ENCODE measurements at places on chromosomes 1 and 21.
A peak's percentile ranks its signal among the peaks of the same experiment; 100 is the strongest.

- peaks cover 19% of the 10 kb centered on the region for H3K4me1 ChIP-seq
- H3K4me3 ChIP-seq, result no peak overlapping the region
- no peaks in the 10 kb centered on the region for H3K27me3 ChIP-seq
Observed at GRCh38 chr1:174991473-174991872, 8.3 kb upstream of the CACYBP start.

GRCh38 chr1:113255720-113256347 is 134.5 kb upstream of the MAGI3 start:
- no peaks in the 10 kb centered on the region for H3K4me1 ChIP-seq
- H3K4me3 ChIP-seq, result no peak overlapping the region
- peaks cover 16% of the 10 kb centered on the region for H3K27me3 ChIP-seq
- H3K27ac ChIP-seq, result no peak overlapping the region
- no peaks in the 10 kb centered on the region for H3K36me3 ChIP-seq

- H3K27ac ChIP-seq, result peak overlapping the region; percentile 22
- peaks cover 5% of the 10 kb centered on the region for H3K36me3 ChIP-seq
- no peaks in the 10 kb centered on the region for H3K27me3 ChIP-seq
- no peak for DNase-seq
- H3K4me3 ChIP-seq, result no peak overlapping the region
Observed at GRCh38 chr1:97864615-97865014, 56.2 kb downstream of the DPYD start.

GRCh38 chr1:22196041-22196440 is 53.1 kb upstream of the WNT4 start:
- DNase-seq, result no peak
- H3K4me3 ChIP-seq, result no peak overlapping the region
- no peaks in the 10 kb centered on the region for H3K4me1 ChIP-seq

DNA sequence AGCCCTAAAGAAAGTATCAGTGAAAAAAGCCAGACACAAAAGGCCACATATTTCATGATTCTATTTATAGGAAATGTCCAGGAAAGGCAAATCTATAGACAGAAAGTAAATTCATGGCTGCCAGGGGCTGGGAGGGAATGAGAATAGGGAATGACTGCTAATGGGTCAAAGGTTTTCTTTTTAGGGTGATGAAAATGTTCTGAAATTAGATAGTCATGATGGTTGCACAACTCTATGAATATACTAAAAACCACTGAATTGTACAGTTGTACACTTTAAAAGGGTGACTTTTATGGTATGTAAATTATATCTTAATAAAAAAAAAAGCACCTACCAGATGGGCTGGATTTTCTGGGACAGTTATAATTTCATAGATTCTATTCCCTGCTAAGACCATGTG is 114.8 kb downstream of the CNIH3 start:
- H3K4me3 ChIP-seq, result no peak overlapping the region
- H3K36me3 ChIP-seq, result no peaks in the 10 kb centered on the region
- H3K27me3 ChIP-seq, result no peaks in the 10 kb centered on the region

- no peaks in the 10 kb centered on the region for H3K27me3 ChIP-seq
- no peak overlapping the region for H3K27ac ChIP-seq
- H3K4me1 ChIP-seq, result no peaks in the 10 kb centered on the region
- H3K4me3 ChIP-seq, result no peak overlapping the region
- no peaks in the 10 kb centered on the region for H3K36me3 ChIP-seq
Observed at GRCh38 chr1:218942431-218942830, 231.2 kb upstream of the LYPLAL1 start.

DNA sequence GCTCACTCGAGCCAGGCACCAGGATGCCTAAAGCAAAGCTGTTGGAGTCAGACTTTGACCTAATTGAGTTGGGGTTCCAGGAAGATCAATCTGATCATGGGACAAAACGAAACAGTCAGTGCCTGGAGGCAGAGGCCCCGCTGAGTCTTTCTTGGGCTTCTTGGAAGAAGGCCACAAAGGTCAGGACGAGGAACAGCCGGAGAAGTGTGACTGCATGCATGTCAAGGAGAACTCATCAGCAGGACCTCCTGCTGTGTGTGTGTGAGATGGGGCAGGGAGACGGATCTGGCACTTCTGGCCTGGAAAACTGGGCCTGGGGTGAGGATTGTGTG is 190.8 kb downstream of the CAMTA1 start:
- H3K27ac ChIP-seq, result no peak overlapping the region
- no peak overlapping the region for H3K4me3 ChIP-seq
- peaks cover 17% of the 10 kb centered on the region for H3K27me3 ChIP-seq
- no peaks in the 10 kb centered on the region for H3K36me3 ChIP-seq
- no peak for DNase-seq

DNA sequence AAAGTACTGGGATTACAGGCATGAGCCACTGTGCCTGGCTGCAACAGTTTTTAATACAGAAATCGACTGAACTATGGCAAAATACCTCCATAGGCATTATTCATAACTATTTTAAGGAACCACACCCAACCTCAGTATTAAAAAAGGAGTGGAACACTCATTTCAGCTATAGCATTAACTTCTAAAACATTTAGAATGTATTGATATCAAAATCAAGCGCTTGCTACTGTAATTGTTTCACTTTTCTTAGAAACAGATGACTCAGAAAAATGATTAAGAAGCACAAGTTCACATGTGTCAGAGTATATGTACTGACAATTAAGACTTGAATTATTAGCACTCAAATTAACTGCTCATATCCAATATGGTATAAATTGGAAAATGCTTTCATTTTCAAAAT is 15.1 kb downstream of the AIDA start:
- H3K4me1 ChIP-seq, result peaks cover 28% of the 10 kb centered on the region
- H3K27me3 ChIP-seq, result no peaks in the 10 kb centered on the region
- H3K27ac ChIP-seq, result no peak overlapping the region
- DNase-seq, result no peak

- no peak for DNase-seq
- no peaks in the 10 kb centered on the region for H3K36me3 ChIP-seq
- H3K4me3 ChIP-seq, result no peak overlapping the region
- no peaks in the 10 kb centered on the region for H3K27me3 ChIP-seq
- no peak overlapping the region for H3K27ac ChIP-seq
Observed at GRCh38 chr1:238115852-238116251, 225.1 kb upstream of the ZP4 start.

- peak overlapping the region; percentile 82 for H3K4me3 ChIP-seq
- H3K4me1 ChIP-seq, result peaks cover 43% of the 10 kb centered on the region
- peak overlapping the region; percentile 96 for H3K27ac ChIP-seq
- peak; percentile 56 for DNase-seq
- no peaks in the 10 kb centered on the region for H3K27me3 ChIP-seq
- H3K36me3 ChIP-seq, result peaks cover 6% of the 10 kb centered on the region
Observed at GRCh38 chr1:24391882-24392603, 21.5 kb downstream of the STPG1 start.

GRCh38 chr1:61427510-61427909 is 297.4 kb downstream of the TM2D1 start:
- no peaks in the 10 kb centered on the region for H3K36me3 ChIP-seq
- no peak overlapping the region for H3K27ac ChIP-seq
- H3K27me3 ChIP-seq, result peaks cover 6% of the 10 kb centered on the region
- no peak overlapping the region for H3K4me3 ChIP-seq

DNA sequence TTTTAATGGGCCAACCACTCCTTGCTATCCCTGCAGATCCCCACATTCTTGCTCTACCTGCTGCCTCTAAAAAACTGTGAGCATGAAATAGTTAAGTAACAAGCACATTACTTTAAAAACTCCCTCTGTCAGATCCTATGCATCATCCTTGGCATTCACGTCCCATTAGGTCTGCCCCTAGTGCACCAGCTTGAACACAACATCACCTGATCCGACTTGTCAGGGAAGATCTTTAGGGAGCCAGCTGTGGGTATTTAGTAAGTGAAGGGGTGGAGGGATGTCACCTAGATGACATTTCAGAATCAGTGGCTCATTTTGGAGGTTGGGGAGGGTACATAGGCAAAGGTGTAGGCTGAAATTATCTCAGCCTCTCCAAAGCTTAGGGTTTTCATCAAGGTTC is 33.5 kb downstream of the RXRG start:
- H3K4me3 ChIP-seq, result no peak overlapping the region
- no peak overlapping the region for H3K27ac ChIP-seq
- peaks cover 46% of the 10 kb centered on the region for H3K27me3 ChIP-seq
- no peaks in the 10 kb centered on the region for H3K4me1 ChIP-seq
- no peak for DNase-seq
- H3K36me3 ChIP-seq, result no peaks in the 10 kb centered on the region

GRCh38 chr1:237324226-237324625 is 282.2 kb downstream of the RYR2 start:
- no peak overlapping the region for H3K27ac ChIP-seq
- H3K36me3 ChIP-seq, result no peaks in the 10 kb centered on the region
- no peak overlapping the region for H3K4me3 ChIP-seq
